ENCODE measurements at places on chromosomes 3 and 15.

GRCh38 chr3:185552358-185552877 lies at the start of gene LIPH:
LIPH (minus strand) TSS chr3:185552588; CDS start chr3:185552471, 117 bp downstream.
- DNase-seq = peak; percentile 44

DNA sequence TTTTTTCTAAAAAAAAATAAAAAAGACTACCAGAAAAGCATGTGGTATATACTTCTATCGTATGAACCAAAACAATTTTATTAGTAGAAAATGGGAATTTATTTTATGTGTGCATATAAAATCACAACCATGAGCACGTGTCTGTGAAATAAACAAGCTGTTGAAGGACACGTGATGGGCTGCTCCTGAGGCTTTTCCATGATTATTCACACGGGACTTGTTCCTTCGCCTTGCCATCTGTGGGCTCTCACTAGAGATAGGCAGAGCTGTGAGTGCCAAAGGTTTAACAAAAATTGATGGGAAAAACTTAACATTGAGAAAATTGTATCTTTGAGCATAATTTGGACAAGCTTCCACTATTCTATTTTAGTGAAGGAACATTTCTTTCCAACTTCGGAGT lies 12.4 kb upstream of the ETV5 start:
- no peak for DNase-seq

- DNase-seq = no peak
Observed at GRCh38 chr3:155737844-155738460, 6.9 kb downstream of the PLCH1 start.

DNA sequence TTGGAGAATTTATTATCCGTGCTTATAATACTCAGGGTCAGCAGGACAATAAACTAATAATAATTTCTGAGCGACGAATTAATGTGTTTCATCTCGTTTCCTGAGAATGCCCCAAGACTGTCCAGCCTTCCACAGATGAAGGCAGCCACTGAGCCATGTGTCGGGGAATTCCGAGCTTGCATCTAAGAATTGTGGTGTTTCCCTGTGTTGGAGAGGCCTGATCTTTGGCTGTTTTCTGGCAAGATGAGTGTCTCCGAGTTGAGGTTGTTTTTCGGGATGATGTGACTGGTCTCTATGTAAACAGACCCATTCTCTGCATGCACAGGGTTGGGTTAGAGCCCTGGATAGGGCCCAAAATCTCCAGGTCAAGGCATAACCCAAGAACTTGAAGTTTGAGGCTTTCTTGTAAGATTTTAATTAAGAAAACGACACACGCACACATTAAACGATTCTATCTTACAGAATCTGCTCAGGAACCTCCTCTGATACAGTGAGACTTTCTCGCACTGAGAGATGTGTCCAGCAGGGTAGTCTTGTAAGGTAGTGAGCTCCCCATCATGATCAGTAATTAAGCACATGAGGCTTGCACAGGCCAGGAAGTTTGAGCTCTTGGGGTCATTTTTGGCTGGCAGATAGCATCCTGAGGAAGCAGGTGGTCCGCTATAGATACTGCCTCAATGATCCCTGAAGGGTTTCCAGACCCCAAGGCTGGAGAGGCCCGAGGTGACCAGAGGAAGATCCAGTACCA lies 14.4 kb downstream of the FGD5 start:
- DNase-seq = no peak

GRCh38 chr3:177478170-177478867 lies 281.0 kb upstream of the TBL1XR1 start:
- DNase-seq = no peak

DNA sequence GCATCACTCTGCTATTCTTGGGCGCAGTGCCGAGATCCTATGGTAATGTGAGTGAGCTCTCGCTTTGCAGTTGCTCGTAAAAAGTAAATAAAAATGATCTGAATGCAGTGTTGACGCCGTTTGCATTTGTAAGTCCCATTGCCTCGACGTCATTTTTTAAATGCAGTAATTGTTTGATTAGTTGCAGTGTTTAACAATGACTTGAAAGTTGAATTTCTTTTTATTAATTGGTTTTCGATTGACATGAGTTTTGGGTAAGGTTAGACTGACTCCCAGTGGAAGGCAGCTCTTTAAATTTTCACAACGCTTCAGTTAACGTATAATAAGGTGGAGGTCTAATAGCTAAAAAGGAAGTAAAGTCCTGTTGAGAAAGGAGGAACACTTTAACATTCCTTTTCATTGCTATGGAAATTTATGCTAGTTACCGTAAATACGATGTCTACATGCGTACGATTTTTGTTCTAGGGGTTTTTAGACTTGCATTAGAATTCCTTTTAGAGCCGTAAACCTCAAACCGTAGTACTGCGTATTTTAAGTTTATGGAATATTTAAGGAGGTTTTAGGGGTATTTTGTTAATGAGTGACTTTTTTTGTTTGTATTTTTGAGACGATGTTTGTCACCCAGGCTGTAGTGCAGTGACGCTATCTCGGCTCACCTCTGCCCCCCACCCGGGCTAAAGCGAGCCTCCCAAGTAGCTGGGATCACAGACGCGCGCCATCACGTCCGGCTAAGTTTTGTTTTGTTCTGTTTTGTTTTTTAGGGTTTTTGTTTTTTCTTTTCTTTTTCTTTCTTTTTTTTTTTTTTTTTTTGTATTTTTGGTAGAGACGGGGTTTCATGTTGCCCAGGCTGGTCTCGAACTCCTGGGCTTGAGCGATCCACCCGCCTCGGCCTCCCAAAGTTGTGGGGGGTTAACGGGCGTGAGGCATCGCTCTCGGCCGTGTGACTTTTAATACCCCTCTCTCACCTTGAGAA lies 1.4 kb downstream of the MORF4L1 start:
- no peak for DNase-seq

DNA sequence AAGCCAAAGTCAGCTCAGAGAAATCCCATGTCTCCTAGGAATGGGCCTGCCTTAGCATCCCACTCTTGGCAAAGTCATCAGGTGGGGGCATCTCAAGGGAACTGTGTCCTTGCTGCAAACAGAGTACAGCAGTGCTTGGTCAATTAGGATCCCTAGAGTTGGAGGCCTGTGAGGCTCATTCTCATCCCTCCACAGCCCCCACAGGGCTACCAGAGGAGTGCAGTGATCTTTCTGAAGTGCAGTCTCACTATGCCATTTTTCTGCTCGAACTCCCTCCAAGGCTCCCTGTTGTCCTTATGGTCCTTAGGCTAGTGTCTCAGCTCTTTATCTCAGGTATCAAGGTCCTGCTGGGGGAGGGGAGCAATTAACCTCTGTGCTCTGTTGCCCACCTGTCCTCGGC lies 31.1 kb downstream of the TMEM40 start:
- DNase-seq = no peak

- no peak for DNase-seq
Observed at GRCh38 chr3:125512135-125512920, 7.7 kb downstream of the SNX4 start.

DNA sequence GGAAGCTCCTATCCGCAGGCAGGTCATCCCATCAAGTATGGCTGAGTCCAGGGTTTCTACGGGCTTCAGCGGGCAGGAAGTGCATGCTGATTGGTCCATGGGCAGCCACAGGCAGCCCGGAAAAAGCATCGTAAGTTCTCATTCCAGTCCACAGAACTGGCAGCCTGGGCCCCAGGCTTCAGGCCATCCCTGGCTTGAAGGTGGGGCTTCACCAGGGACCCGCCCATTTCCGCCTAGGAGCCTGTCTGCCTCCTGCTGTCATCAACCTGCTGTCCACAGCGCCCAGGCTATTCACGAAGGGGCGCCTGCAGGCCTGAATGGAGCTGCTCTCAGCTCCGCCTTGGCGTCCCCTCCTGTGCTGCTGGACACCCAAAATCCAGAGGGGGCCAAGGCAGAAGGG lies 13.9 kb downstream of the PCYT1A start:
- no peak for DNase-seq

- DNase-seq = no peak
Observed at GRCh38 chr3:119145500-119146167, at the start of gene TEX55. TEX55 (plus strand) TSS chr3:119146165; CDS start chr3:119146190, 25 bp downstream.

DNA sequence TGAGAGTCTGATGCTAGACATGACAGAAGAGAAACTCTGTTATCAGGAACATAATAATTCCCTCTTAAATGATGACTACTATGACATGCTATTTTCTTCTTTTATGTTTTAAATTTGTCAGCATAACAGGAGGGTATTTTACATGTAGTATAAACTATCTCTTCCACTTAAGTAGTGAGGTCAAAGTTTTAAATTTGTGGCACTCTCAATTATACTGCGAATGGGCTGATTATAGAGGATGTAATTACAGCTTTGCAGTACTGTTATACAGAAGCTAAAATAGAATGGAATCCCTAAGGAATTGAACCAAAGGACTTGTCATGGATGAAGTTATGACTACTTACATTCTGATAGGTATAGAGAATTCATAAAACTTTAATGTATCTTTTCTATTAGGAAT lies 34.3 kb downstream of the CMSS1 start:
- no peak for DNase-seq

DNA sequence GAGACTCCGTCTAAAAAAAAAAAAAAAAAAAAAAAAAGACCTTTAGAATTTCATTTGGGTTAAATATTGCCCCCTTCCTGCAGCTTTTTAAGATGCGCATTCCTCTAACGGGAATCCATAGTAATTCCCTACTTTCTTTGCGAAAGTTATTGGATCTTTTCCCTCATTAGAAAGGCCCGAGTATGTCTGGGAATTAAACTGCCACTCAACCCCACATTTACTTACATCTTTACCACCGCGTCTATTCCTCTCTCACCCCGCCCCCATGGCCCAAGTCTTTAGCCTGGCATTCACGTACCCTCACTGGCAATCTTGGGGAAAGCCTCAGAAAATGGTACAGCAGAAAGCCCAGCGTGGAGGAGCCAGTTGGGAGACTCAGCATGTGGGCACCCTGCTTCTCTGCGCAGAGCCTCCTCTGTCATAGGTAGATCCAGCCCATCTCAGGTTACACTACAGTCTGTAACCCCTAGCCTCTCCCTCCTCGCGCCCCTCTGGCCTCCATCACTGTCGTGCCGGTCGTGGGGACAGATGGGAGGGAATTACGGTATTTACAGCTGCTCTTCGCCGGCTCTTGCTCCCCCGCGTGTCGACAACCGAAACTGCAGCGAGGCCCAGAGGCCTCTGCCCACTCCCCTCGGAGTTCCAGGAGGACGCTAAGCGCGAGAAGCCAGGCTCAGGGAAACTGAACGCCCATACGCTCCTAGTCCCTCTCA lies 6.4 kb upstream of the ANKDD1A start:
- DNase-seq = no peak

DNA sequence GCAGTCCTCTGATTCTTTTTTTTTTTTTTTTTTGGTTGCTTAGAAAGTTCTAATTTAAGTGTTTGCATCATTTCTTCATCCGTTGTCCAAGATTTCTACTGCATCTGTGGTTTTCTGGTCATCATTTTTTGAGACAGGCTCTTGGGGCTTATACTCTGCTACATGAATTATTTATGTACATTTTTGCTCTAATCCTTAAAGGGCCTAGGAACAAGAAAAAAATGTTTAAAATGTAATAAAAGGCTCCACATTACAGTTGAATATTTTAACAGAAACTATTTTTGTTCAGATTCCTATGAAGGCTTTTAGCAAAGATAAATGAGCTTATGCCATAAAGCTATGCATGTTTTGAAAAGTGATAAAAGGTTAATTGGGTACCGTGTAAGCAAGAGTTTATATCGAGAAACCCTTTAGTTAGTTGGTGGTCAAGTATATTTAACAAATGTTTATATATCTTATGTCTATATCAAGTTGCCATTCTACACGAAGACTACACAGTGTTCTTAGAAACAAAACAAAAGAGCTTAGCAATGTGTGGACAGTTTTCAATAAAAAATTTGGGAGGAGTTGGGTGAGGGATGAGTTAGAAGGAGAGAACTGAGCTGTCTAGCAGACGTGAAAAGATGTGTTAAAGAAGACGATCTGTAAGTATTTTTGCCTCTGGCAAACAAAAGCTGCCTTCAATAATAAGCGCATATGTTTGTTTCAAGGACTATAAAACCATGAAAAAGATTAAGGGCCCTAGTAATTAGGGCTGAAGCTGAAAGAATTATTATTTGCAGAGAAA lies 563.6 kb upstream of the NAALADL2 start:
- DNase-seq = no peak

DNA sequence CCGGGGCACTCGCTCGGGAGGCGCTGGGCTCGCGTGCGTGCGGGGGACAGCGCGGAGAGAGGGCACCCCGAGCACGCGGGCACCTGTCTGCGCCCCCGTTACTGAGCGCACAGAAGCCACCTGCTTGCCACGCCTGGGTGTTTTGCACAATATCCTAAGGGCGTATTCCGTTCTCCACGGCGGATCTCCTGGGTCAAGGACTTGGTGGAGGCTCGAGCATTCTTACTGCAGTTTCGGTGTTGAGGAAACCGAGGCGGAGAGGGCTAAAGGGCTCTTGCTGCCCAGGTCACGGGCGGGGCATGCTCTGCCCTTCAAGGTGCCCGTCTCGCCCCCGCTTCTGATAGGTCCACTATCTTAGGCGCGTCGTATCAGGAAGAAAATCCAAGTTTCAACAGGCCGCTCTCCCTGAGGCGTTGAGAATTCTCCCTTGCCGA lies 526 bp downstream of the GPD1L start:
- DNase-seq = no peak

DNA sequence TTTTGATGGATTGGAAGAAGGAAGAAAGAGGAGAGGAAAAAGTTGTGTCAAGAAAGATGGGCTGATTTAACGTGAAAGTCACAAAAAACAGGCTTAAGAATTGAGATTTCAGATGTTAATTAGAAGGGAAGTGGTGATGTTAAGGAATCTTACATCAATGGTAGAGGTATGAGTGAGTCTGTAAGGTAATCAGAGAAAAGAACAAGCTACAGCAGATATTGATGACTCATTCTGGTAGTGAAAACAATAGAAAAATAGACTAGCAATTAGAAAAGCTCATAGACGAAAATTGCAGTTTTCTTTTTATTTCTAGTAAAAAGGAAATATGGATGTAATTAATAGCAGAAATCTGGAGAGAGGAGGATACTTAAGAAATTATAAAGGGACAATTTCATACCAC lies 559.6 kb downstream of the MCTP2 start:
- DNase-seq = no peak

DNA sequence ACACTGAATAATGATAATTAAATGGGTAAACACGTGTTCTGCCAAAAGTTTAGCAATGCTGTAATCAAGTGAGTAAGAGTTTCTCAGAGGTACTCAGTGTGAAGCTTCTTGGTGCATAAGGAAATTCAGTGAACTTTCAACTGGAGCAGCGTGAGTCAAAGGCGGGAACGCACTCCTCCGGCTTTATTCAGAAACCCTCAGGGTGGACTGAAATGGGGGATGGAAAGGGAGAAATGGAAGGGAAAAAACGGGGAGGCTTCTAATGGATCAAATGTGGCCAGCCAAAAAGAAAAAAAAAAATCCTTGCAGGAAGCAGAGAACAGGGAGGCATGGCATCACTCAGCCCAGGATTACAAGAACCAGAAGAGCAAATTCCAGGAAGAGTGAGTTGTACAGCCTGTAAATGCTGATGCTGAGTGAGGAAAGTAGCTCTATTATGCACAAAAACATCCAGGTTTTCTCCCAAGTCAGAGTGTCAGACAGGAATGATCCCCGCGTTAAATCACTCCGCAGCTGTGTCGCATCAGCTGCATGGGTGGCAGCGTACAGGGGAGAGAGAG lies 85.3 kb downstream of the ASB7 start:
- no peak for DNase-seq

GRCh38 chr3:170638988-170639387 lies 53.1 kb upstream of the SLC7A14 start:
- no peak for DNase-seq
